ENCODE measurements at places on chromosomes 5 and 9.

DNA sequence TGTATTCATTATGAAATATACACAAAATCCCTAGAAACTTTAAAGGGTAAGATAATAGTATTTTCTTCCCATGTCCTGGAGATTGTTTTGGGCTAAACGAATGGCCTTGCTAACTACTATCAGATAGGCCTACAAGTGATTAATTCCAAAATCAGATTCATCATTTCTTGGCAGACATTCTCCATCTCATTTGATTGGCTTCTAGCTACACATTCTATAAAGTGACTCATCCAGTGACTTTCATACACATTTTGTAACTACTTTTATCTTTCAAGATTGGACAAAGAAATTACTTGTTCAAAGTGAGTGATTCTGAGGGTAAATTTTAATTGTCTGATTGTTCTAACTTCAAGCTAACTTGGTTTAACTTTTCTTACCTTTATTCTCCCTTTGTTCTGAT lies 93.3 kb downstream of the RAPGEF6 start:
- no peak for DNase-seq

DNA sequence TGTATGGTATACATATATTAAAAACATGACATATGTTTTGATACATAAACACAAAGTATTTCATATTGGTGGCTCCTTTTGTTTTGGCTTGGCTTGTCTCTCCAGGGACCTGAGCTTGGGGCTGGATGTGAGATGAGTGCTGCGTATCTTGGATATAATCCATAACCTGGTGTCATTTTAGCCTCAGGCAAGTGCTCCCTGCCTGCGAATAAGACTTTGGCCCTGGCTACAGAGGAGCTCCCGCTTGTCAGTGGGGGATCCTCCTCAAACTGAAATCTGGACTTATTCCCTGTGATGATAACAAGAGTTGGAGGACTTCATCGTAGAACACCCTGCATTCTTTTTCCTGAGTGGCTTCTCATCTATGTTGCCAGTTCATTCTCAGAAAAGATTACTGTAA lies 341.7 kb upstream of the CLINT1 start:
- no peak for DNase-seq

GRCh38 chr9:75962013-75962661 lies 71.7 kb downstream of the PCSK5 start:
- DNase-seq = no peak

DNA sequence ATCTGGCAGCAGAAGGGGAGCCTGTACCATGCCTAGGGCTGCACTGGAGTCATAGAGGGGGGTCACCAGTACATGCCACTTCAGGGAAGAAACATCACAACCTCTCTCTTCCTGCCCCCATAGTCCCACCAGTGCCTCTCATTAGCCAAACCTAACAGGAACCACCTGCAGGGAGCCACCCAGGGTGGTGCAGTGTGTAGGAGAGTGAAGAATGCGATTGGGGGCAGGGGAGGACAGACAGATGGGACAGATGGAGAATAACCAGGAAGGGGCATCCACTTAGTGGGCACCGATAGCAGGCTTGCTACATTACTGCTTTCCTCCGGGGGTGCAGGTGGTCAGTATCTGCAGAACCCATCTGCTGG lies 19.2 kb downstream of the DAPK1 start:
- no peak for DNase-seq

Measured in NCI-H748 treated with DMSO at 0.1 percent for 48 hours (cell line).